Ecto neural progenitor cell (in vitro differentiated cells): ENCODE measurements at places on chromosomes 5 and 9.

GRCh38 chr9:136036050-136036449, 59.0 kb downstream of the NACC2 start:
- no peak for DNase-seq

DNA sequence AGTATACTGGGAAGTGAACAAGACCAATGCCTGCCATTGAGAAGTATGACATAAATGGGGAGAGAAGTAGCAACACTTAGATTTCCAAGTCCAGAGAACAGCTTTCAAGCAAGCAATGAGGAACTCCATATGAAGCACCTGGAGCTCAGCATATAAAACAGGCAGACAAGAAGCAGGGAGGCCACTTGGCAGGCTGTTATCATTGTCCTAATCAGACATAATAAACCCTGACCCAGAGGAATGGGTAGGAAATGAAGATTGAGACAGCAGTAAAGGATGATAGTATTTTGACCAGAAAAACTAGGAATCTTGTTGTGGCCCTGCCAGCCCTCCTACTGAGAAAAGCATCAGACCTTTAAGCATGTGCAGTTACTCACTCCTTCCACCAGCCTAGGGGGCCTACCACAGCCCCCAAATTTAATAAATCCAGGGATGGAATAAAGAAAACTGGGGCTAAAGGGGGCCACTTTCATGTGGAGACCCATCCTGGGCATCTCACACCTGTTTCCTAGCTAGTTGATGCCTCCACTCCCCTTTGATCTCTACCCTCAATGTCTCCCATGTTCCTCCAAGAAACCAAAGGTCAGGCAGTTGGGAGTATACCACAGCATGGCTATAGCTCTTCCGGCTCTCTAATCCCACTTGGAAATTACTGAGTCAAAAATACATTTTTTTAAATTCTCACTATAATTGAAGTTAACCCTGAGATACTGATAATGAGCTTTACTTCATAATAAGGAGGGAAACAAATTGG, 135.1 kb downstream of the SIL1 start:
- peak; percentile 18 for DNase-seq

GRCh38 chr5:123865641-123866040, 353.7 kb downstream of the CSNK1G3 start:
- DNase-seq = no peak

DNA sequence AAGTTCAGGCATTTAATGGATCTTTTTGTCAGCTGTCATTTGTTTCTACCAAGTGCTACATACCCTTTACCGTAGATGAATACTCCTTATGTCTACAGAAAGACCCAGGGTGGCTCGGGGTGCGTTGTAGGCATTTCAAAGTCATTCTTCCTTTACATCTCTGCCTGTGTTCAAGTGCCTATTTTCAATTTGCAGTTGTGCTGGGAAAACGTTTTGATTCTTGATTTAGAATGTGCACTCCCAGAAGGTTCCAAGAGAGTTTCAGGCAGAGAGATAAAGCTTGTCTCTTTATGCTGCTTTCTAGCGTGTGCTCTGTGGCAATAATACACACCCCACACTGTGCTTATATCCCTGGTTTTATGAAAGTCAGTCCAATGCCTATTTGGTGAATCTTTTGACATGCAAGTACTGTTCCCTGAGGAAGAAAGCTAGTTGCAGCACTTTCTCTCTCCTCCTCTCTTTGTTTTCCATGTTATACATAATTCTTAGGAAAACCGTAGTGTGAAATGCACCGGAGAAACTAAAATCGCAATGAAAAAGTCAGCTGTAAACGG, 828.1 kb upstream of the ZNF608 start:
- DNase-seq = no peak

GRCh38 chr5:79640571-79641055, 28.4 kb downstream of the TENT2 start:
- no peak for DNase-seq

DNA sequence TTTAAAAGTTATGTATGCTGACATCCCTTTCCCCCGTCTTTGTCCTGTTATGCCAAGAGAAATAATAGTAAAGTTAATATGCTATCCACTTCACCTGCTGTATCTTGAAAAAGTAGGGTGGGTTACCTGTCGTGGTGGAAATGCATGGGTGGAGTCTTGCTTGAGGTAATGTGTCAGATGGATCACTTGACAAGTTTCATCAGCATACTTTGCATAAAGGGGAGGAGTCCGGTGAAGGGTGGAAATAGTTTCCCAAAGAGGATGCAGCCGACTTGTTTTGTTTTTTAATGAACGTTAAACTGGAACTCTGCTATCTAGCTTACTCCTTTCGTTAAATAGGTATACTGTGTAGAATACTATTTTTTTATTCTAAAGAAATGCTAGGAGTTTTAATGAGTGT, 9.0 kb upstream of the DMRT3 start:
- no peak for DNase-seq

GRCh38 chr5:81066102-81066501, 105.9 kb downstream of the RASGRF2 start:
- no peak for DNase-seq

GRCh38 chr5:14628346-14628745, 36.2 kb upstream of the OTULIN start:
- DNase-seq = peak; percentile 56

DNA sequence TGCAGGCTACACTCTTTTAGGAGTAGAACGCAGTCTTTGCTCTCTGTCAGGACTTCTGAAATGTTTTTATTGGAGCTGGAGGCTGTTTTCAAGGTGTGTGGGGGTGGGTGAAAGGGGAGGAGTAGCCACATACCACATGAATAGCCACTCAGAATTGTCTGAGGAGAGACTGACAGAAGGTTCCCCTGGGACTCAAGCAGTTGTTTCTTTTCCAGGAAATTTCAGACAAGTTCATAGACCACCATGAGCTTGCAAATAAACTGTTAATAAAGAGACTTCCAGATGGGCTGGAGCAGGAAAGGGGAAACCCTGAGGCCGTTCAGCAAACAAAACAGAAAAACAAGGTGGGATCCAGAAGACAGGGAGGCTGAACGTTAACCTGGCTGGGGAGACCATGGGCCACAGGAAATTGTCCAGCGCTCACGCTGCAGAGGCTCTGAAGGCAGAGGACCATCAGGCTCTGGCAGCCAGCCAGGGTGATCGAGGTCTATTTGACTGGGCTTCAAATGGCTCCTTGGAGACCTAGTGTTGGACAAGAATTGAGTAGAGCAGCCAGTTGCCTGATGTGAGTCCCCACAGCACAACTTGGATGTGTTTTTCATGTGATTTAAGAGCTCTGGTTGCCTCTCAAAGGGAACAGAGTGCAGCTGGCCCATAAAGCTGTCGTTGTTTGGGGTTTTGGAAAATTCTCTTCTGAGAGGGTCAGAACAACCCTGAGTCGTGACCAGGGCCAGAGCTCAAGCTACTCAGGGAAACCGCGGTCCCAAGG, 159.2 kb upstream of the RAI14 start:
- DNase-seq = no peak

DNA sequence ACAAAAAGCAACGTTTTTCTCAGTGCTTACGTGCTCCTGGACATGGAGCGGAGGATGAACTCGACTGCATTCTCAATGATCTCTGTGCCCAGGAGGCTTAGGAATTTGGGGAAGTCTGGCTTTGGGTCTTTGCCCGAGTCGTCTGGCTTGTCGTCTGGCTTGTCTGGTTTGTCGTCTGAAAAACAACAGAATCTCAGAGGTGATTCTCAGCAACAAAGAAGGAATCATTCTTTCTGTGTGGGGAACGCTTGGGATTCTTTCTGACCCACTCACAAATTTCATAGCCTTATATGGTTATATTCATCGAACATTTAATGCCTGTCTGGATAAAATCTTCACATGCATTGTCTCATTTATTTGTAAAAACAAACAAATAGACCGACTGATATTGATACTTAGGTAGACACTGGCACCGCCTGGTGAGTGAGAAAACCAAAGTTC, 4.7 kb downstream of the C5orf46 start:
- no peak for DNase-seq

- DNase-seq = no peak
Observed at GRCh38 chr9:97908705-97909104, 13.6 kb downstream of the TRMO start.

- DNase-seq = no peak
Observed at GRCh38 chr9:109164042-109164441, 3.0 kb downstream of the FRRS1L start.

GRCh38 chr5:131630963-131631350, 4.1 kb downstream of the RAPGEF6 start:
- DNase-seq = no peak
